ENCODE measurements at places on chromosomes 3 and 15. TPM values are rescaled to one million over a fixed set of nuclear protein-coding genes. Genes with fewer than 3 reads are reported as not detected.

Gene CDCP1
- total RNA-seq = 15.3 TPM

Gene SELENOK
- total RNA-seq = 19.7 TPM

Gene EPHA6
- 0.11 TPM for total RNA-seq

Gene CYP19A1
- 0.25 TPM for total RNA-seq

Gene PPM1L
- 0.63 TPM for total RNA-seq

Gene MGLL
- total RNA-seq = 65.9 TPM
